GOT3 (cell line): ENCODE measurements at places on chromosomes 4 and X.

GRCh38 chr4:26525771-26526150, 35.5 kb upstream of the CCKAR start:
- DNase-seq: no peak

GRCh38 chr4:154082760-154083535, 294.1 kb upstream of the SFRP2 start:
- DNase-seq: no peak

DNA sequence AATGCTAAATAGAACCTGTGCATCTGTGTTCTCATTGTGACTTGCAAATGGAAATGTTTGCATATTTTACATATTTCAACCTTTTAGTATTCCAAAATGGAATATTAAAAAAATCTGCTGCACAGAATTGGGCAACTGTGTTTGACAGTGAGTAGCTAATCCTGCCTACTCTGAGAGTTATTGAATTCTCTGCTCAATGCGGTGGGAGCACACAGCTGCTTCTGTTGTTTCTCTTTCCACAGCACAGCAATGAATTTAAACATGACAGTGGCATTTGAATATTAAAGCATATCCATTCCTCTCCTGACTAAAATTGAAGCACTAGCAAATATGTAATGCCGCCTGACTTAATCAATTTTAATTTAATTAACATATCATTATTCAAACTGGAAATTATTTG, 366.6 kb downstream of the GASK1B start:
- no peak for DNase-seq

DNA sequence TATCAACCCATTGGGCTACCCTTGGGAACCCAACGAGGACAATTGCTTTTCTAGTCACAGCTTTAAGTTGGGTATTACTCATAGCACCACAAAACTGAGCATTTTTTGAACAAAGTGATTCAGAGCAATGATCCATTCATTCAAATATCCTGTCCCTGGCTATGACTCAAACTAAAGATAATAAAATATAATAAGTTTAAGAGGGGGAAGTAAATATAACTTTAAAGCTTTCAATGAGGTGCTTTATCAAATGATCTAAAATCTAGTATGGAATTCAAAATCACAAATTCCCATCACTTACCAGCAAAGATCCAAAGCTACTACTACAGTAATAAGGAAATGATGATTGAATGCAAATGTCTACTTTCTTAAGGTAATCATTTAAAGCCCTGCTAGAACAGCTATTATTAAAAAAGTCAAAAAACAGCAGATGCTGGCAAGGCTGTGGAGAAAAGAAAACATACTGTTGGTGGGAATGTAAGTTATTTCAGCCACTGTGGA, 39.8 kb upstream of the S100G start:
- DNase-seq: no peak

- DNase-seq: no peak
Measured at GRCh38 chr4:189204616-189205015, 736.1 kb upstream of the FRG1 start.

- DNase-seq: no peak
Measured at GRCh38 chrX:19361701-19362100, 18.0 kb downstream of the PDHA1 start.

DNA sequence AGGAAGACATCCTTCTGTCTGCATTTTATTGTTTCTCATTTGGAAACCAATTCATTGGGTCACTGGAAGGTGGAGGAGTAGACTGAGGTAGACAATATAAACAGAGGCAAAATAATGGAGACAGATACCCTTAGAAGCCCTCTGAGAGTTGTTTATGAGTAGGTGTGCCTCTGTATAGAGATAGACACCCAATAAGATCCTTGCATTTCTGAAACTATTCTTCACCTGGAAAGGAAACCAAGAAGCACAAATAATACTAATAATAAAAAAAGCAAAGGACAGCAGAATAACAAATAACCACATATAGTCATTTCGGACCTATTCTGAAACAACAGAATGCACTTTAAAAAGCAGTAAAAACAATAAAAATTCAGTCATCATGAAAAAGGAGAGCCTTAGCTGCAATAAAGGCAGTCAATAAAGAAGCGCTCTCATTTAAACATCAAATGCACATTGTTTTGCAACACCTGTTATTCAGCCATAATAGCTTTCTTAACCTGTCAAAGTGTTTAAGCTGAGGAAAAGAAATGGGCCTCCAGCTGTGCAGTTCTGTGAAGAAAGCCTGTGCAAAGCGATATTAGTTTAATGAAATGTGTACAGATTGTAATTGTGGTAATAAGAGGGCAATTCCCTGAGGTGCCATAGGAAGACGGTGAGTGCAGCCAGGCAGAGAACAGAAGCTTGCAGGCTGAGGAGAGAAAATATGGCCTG, 904.2 kb downstream of the STPG2 start:
- DNase-seq: no peak

DNA sequence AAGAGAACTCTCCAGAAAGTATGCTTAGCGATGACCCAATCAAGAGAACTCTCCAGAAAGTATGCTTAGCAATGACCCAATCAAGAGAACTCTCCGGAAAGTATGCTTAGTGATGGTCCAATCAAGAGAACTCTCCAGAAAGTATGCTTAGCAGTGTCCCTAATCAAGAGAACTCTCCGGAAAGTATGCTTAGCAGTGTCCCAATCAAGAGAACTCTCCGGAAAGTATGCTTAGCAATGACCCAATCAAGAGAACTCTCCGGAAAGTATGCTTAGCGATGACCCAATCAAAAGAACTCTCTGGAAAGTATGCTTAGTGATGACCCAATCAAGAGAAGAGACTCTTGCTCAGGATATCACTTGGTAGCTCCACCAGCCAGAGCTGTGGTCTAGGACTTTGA, 92.5 kb downstream of the AFAP1 start:
- no peak for DNase-seq

DNA sequence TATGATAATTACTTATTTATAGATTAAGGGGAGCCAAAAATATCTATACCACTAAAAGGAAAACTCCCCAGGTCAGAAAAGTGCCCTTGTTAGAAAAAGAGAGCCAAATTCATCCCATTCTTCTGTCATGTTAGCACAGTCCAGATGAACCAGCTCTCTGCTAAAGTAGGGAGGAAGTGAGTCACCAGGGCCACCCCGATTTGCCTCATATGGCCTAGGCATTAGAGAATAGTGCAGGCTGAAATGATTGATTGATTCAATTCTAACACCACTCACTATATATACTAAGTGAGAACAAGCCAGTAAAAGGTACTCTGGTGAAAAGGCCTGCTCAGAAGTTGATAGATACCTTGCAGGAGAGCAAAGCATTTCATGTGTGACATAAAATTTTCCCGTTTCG, 94.5 kb downstream of the SRPX start:
- DNase-seq: no peak
